Osteocyte (in vitro differentiated cells): ENCODE measurements at places on chromosomes 5 and 9. TPM values are rescaled to one million over a fixed set of nuclear protein-coding genes. Genes with fewer than 3 reads are reported as not detected.

IFNA21 gene
- not detected in 2 replicates for total RNA-seq

PCSK1 gene
- total RNA-seq, result not detected in 2 replicates

C6 gene
- total RNA-seq, result not detected in 2 replicates

PHF24 gene
- not detected in 2 replicates for total RNA-seq

CREBRF gene
- total RNA-seq, result 22.3 and 23.8 TPM in 2 replicates

CEMIP2 gene
- total RNA-seq, result 20.9 and 23.0 TPM in 2 replicates

OCLN gene
- 4.4 and 4.5 TPM in 2 replicates for total RNA-seq

IL9 gene
- total RNA-seq, result not detected in 2 replicates

NSMF gene
- total RNA-seq, result 93.1 and 103 TPM in 2 replicates

APBA1 gene
- total RNA-seq, result 5.1 and 5.2 TPM in 2 replicates
